CD4-positive, alpha-beta T cell treated with Interferon gamma for 1 hour (primary cell): ENCODE measurements at places on chromosomes 1 and 21.

DNA sequence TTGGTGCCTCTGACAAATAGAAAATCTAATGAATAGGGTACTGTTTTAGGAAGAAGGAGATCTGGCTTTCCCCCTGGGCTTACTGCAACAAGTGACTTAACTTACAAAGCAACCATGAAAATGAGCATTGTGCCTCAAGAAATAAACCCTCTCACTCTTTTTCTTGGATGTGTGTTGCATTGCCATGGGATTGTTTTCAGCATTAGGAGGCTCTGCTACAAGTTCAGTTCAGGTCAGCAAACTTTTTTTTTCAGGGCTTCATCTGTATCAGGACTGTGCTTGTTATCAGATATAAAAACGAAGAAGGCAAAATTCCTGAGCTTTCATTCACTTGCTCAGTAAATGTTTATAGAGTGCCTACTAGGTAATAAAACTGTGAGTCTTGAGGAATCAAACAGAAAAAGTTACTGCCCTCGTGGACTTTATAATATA lies 37.8 kb upstream of the DOCK7 start:
- DNase-seq: no peak

GRCh38 chr21:42784896-42785451 lies 94.4 kb downstream of the WDR4 start:
- DNase-seq: no peak

DNA sequence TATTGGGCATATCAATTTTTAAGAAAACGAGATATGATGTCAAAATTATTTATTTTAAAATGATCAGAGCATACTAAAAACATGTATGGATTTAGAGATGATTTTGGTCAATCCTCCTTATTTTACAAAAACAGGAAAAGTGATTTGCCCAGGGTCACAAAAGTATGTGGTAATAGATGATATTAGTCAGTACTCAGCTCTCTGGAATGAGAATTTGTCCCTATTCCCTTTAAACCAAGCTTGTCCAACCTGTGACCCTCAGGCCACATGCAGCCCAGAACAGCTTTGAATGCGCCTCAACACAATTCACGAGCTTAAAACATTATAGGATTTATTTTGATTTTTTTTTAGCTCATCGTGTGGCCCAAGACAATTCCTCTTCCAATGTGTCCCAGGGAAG lies 104.7 kb downstream of the AKT3 start:
- no peak for DNase-seq

DNA sequence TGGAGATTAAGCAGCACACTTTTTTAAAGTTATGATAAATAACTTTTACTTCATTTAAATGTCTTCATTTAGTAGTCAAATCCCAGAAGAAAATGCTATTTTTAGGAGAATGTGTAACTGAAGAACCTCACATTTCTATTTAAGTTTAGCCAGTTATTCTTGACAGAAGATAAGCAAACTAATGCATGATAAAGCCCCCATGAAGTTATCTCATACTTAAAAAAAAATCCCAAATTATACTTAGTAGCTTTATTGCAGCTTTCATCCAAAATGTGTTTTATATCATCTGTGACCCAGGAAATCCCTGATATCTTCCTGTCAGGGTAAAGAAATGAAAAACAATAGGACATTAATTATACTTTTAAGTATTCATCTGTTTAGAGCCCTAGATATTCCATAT lies 124.8 kb upstream of the SYT6 start:
- DNase-seq: no peak

DNA sequence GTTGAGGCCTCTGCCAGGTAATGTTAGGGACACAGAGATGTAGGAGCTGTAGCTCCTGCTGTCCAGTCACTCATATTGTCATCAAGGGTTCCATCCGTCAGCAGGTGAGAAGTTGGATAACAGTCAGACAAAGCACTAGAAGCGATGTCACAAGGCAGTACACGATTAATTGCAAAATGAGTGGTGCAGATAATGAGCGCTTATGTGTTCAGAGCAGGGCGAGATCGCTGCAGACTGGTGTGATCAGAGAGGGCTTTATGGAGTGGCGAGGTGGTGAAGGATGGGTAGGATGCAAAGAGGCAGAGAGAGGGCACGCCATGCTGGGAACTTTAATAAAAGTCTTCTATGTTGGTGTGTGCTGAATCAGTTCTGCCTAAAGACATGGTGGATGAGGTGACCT lies 8.8 kb downstream of the TMCC2 start:
- DNase-seq: no peak

GRCh38 chr1:165542015-165542631 lies 1.7 kb upstream of the LRRC52 start:
- no peak for DNase-seq
